Spinal cord (tissue), 10 donors: ENCODE measurements at places on chromosomes 7 and 10. TPM values are rescaled to one million over a fixed set of nuclear protein-coding genes. Genes with fewer than 3 reads are reported as not detected.
A peak's percentile ranks its signal among the peaks of the same experiment; 100 is the strongest.

DNA sequence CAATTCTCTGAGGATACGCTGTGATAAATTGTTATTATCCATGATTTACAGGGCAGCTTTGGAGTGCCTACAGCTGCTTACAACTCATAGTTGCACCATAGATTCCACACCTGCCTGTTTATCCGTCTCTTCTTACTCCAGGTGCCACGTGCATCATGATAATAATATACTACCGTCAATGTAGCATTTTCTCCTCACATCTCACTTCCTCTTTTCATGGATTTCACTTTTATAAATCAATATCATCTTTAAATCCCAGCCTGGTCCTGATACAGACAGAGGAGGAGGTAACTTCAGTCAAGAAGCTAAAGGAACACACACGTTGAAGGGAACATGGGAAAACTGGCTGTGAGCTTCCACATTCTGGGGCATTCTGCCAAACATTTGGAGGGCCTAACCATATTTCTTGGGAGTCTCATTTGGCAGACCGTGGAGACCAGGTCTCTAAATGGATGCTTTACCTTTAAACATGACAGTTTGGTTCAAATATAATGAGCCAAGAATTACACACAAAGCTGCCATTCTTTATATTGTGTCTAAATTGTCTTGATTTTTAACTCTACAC lies 2.4 kb downstream of the CH25H start:
- H3K27ac ChIP-seq, result no peak overlapping the region
- H3K36me3 ChIP-seq, result no peaks in the 10 kb centered on the region
- H3K4me1 ChIP-seq, result peaks cover 21% of the 10 kb centered on the region

DNA sequence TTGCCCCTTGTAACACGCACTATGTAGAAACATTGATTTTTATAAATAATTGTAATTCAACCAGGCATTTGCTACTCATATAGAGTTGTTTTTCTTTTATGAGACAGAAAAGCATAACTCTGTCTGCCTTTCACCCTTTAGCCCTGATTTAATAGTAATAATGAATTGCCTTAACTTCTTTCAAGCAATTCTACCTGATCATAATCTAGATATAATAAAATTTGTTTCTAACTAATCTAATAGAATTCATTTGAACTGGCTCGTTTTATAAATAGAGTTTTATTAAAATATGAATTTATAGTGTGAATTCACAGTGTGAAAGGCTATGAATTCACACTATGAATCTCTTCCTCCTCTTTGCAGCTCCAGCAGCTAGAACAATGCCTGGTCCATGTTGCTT lies 184.1 kb upstream of the PTN start:
- no peaks in the 10 kb centered on the region for H3K27me3 ChIP-seq
- H3K4me3 ChIP-seq, result no peak overlapping the region
- H3K27ac ChIP-seq, result no peak overlapping the region
- no peak for DNase-seq
- H3K4me1 ChIP-seq, result no peaks in the 10 kb centered on the region
- no peaks in the 10 kb centered on the region for H3K36me3 ChIP-seq

GRCh38 chr7:25855854-25856782 lies 295.9 kb upstream of the NFE2L3 start:
- H3K27ac ChIP-seq, result peak overlapping the region; percentile 94
- H3K4me1 ChIP-seq, result peaks cover 41% of the 10 kb centered on the region
- H3K4me3 ChIP-seq, result peak overlapping the region; percentile 83
- no peaks in the 10 kb centered on the region for H3K36me3 ChIP-seq
- no peak for DNase-seq
- peaks cover 92% of the 10 kb centered on the region for H3K27me3 ChIP-seq

DNA sequence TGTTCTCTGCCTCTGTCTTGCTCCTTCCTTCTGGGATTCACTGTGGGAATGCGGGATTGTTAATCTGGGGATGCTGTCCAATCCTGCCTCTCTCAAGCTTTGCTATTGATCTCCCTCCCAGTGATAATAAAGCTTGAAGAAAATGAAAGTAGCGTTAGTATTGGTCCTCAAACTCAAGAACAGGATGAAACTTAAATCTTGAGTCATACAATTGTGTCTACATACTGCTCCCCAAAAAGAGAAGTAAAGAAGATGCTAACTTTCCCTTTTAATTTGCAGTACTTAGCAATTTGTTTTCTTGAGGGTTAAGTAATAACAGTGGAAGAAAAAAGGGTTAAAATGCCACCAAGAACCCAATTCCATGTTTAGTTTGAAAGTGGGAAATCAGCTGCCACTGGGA lies 13.6 kb downstream of the CFTR start:
- no peaks in the 10 kb centered on the region for H3K4me1 ChIP-seq
- no peak for DNase-seq
- H3K4me3 ChIP-seq, result no peak overlapping the region
- H3K27me3 ChIP-seq, result no peaks in the 10 kb centered on the region
- H3K36me3 ChIP-seq, result no peaks in the 10 kb centered on the region

GRCh38 chr10:34397324-34397723 lies 417.8 kb downstream of the PARD3 start:
- H3K27ac ChIP-seq, result no peak overlapping the region
- no peaks in the 10 kb centered on the region for H3K27me3 ChIP-seq
- H3K36me3 ChIP-seq, result no peaks in the 10 kb centered on the region
- no peak overlapping the region for H3K4me3 ChIP-seq
- no peak for DNase-seq

GRCh38 chr7:137069249-137069963 lies 201.0 kb downstream of the CHRM2 start:
- H3K4me3 ChIP-seq, result no peak overlapping the region
- no peaks in the 10 kb centered on the region for H3K36me3 ChIP-seq
- H3K27ac ChIP-seq, result no peak overlapping the region
- no peaks in the 10 kb centered on the region for H3K4me1 ChIP-seq

- DNase-seq, result no peak
- no peaks in the 10 kb centered on the region for H3K36me3 ChIP-seq
Measured at GRCh38 chr7:106523482-106523881, 137.5 kb downstream of the CCDC71L start.

- H3K4me1 ChIP-seq, result peaks cover 7% of the 10 kb centered on the region
- H3K36me3 ChIP-seq, result no peaks in the 10 kb centered on the region
- H3K4me3 ChIP-seq, result no peak overlapping the region
- H3K27ac ChIP-seq, result no peak overlapping the region
- DNase-seq, result no peak
Measured at GRCh38 chr10:44071479-44071878, 313.4 kb downstream of the CXCL12 start.

- H3K36me3 ChIP-seq, result peaks cover 21% of the 10 kb centered on the region
- DNase-seq, result no peak
- peaks cover 28% of the 10 kb centered on the region for H3K4me1 ChIP-seq
- H3K4me3 ChIP-seq, result no peak overlapping the region
- H3K27me3 ChIP-seq, result no peaks in the 10 kb centered on the region
Measured at GRCh38 chr7:158316466-158317031, 271.1 kb downstream of the PTPRN2 start.

DNA sequence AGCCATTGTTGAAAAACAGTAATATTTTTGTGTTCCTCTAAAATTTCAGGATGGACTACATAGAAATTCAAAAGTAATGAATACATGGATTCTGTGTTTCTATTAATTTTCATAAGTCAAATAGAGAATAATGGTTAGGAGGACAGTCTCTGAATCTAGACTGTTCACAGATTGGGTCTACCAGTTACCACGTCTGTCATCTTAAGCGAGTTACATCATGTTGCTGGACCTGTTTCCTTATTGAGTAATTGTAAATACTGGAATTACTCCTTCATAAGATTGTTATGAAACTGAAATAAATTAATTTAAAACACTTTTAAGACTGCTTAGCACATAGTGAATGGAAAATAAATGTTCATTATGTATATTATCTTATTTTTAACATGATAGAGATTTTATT lies 172.3 kb downstream of the KCND2 start:
- no peak overlapping the region for H3K27ac ChIP-seq
- no peaks in the 10 kb centered on the region for H3K27me3 ChIP-seq
- no peaks in the 10 kb centered on the region for H3K4me1 ChIP-seq
- no peak for DNase-seq
- H3K36me3 ChIP-seq, result no peaks in the 10 kb centered on the region

DNA sequence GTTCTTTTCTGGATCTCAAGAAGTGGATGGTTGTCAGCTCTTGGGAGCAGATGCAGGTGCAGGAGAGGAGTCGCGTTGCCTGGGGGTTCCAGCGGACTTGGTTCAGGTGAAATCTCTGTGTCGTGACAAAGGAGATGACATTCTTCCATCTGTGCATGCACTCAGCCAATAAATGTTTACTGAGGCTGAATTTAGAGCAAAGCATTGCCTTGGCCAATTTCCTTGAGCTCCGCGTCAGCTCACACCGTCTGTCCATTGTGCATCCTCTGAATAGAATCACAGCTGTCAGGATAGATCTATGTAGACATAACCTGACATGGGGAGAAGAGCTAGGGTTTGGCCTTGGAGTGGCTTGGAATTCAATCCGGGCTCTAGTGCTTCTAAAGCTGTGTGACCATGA lies 343.7 kb downstream of the GLRX3 start:
- H3K4me1 ChIP-seq, result peaks cover 26% of the 10 kb centered on the region
- no peak overlapping the region for H3K4me3 ChIP-seq
- H3K36me3 ChIP-seq, result no peaks in the 10 kb centered on the region
- H3K27me3 ChIP-seq, result no peaks in the 10 kb centered on the region
- H3K27ac ChIP-seq, result no peak overlapping the region
- DNase-seq, result no peak

DNA sequence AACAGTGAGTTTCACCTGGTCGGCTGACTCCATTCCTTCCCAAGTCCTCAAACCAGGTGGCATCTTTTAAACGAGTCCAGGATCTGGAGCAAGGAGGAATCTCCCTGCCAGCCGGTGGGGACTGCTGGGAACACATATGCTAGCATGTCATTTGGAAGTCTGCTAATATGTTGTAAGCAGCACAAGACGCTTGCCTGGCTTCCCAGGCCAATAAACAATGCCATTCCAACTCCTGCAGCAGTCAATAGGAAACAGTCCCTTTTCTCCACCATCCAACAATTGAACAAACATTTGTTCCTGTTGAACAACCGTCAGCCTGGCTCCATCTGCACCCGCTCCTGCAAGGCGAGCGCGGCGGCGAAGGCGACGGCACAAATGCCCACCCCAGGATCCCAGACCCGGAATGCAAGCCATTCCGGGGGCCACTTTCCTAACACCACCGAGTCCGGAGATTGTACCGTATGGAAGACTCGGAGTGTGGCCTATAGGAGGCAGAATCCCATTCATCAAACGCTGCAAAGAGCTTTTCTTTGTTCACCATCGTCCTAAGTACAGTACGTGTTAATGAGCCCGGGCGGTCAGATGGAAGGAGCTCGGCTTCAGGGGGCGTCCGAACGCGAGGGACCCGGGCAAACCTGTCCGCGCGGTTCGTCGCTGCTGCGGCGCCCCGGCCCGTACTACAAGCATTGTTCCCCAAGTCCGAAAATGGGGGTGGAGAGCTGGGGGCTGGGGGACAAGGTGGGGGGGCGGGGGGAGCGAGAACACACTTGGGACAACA lies 1.6 kb downstream of the FAM53B start:
- peak overlapping the region; percentile 67 for H3K4me3 ChIP-seq
- peak overlapping the region; percentile 87 for H3K27ac ChIP-seq
- H3K4me1 ChIP-seq, result peaks cover 45% of the 10 kb centered on the region
- peak; percentile 90 for DNase-seq
- no peaks in the 10 kb centered on the region for H3K27me3 ChIP-seq
- no peaks in the 10 kb centered on the region for H3K36me3 ChIP-seq

DNA sequence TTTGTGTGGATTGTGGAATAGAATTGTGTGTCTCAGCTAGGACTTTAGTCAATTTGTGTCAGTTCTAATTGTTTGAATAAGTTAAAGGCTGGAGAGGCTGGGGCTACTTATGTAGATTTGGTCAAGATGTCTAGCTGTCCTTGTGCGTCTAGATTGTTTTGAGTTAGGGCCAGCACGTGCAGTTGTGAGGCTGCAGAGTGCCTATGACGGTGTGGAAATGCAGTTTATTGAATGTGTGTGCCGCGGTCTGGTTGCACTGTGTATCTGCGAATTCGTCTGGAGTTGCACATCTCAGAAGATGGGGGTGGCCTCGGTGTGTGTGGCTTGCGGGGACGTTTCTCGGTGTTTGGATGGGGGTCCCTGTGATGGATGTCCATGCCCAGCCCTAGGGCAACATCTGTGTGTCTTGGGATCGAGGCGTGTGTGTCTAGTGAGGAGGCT lies 10.2 kb downstream of the EMX2 start:
- H3K27me3 ChIP-seq, result peaks cover 87% of the 10 kb centered on the region
- no peak for DNase-seq
- H3K4me3 ChIP-seq, result no peak overlapping the region
- H3K36me3 ChIP-seq, result no peaks in the 10 kb centered on the region
- H3K4me1 ChIP-seq, result peaks cover 27% of the 10 kb centered on the region

Gene ZNF479
- total RNA-seq, result not detected

Gene ITGA8
- total RNA-seq, result 55.2 TPM

Gene ARL3
- total RNA-seq, result 22.6 TPM

Gene CFAP69
- total RNA-seq, result 10.9 TPM
